ENCODE measurements at places on chromosomes 12 and 14. TPM values are rescaled to one million over a fixed set of nuclear protein-coding genes. Genes with fewer than 3 reads are reported as not detected.

GRCh38 chr12:15168026-15168678, 53.1 kb downstream of the RERG start:
- no peak overlapping the region for H3K27ac ChIP-seq
- no peaks in the 10 kb centered on the region for H3K36me3 ChIP-seq
- H3K4me3 ChIP-seq = no peak overlapping the region

DNA sequence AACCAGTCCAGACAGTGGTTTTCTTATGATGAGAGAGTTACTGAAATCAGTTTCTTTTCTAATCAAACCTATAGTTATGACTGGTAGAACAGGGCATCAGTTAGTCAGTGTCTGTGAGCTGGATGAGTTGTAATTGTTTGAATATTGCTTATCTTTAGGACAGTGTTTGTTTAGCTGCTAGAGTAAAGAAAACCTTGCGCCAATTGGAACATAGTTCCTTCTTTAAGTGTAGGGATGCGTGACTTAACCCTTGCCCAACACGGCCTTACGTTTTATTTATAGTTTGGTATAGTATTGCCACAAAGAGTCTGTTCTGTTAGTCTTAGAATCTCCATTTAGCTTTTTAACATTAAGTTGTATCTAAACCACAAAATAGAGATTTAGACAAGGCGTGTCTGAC, 572.6 kb downstream of the SLC16A7 start:
- H3K4me3 ChIP-seq = no peak overlapping the region
- H3K27me3 ChIP-seq = no peaks in the 10 kb centered on the region
- H3K36me3 ChIP-seq = no peaks in the 10 kb centered on the region
- H3K27ac ChIP-seq = no peak overlapping the region
- no peak for DNase-seq
- no peaks in the 10 kb centered on the region for H3K4me1 ChIP-seq

CCDC177 gene
- not detected for total RNA-seq

BCL2L2 gene
- total RNA-seq = 53.0 TPM

- H3K27me3 ChIP-seq = peaks cover 5% of the 10 kb centered on the region
- H3K4me3 ChIP-seq = no peak overlapping the region
- no peak for DNase-seq
- H3K27ac ChIP-seq = no peak overlapping the region
Observed at GRCh38 chr12:107309020-107309419, 215.7 kb upstream of the CRY1 start.

- no peaks in the 10 kb centered on the region for H3K4me1 ChIP-seq
- H3K4me3 ChIP-seq = no peak overlapping the region
Observed at GRCh38 chr14:44782775-44783238, 178.9 kb downstream of the KLHL28 start.

NUAK1 gene
- 40.8 TPM for total RNA-seq

DNA sequence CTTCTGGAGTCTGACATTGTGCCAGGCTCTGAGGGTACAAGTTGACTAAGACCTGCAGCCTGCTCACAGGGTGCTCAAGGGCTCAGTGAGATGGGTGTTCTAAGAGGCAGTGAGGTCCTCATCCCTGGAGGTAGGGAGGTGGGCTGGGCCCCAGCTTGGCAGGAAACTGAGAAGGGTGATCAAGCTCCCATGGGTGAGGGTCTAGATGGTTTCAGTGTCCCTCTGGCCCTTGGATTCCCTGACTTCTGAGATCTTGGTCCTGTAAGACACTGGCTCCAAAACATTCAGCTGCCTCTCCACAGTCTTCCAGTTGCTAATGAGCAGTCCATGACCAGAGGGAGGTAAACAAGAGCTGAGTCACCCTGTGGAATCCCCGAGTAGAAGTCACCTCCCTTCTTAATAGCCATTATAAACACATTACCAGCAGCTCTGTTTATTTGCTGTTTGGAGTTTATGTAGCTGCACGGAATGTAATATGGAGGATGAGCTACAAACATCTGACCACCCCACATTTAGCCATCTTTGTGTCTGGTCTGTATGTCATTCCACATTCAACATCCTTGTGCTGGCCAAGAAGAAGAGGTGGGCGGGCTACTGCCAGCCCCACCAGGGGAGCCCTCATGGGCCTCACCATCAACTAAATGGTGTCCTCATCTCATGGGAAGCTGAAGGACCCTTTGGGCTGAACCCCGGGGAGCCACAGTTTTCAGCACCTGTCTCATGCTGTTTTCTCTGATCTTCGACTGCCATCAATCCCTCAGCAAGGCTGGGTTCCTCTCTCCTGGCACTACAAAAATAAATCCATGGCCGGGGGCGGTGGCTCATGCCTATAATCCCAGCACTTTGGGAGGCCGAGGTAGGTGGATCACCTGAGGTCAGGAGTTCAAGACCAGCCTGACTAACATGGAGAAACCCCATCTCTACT, 37.2 kb upstream of the BDKRB2 start:
- H3K27ac ChIP-seq = no peak overlapping the region
- no peak overlapping the region for H3K4me3 ChIP-seq
- H3K36me3 ChIP-seq = no peaks in the 10 kb centered on the region
- H3K4me1 ChIP-seq = no peaks in the 10 kb centered on the region

SLC6A13 gene
- total RNA-seq = 3.9 TPM

TRIAP1 gene
- total RNA-seq = 21.1 TPM

TAS2R30 gene
- total RNA-seq = 2.9 TPM

DNA sequence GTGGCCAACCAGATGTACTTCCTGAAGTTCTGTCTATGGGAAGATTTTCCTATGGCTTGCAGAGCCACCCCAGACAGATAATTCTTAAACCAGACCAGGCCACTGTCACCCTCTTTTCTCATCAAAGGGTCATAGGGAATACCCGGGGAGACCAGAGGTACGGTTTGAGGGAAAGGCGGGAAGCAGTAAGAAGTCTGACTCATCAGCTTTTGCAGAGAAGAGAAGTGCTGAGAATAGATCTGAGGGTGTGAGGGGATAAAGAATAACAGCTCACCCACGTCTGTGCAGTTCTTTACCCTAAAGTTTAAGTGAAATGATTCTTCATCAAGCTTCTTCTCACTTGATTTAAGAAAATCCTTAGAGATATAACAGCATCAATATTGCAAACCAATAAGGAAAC, 21.3 kb upstream of the POC1B start:
- no peaks in the 10 kb centered on the region for H3K27me3 ChIP-seq
- DNase-seq = no peak
- H3K36me3 ChIP-seq = no peaks in the 10 kb centered on the region
- peaks cover 34% of the 10 kb centered on the region for H3K4me1 ChIP-seq
- no peak overlapping the region for H3K4me3 ChIP-seq

NR2C1 gene
- total RNA-seq = 37.0 TPM
